Activated CD8-positive, alpha-beta memory T cell treated with anti-CD3 and anti-CD28 coated beads for 48 hours (primary cell): ENCODE measurements at places on chromosomes 13 and 19.

- no peak for DNase-seq
Measured at GRCh38 chr19:28864024-28864503, 348.9 kb downstream of the UQCRFS1 start.

GRCh38 chr13:80477661-80478443, 136.9 kb upstream of the SPRY2 start:
- DNase-seq = no peak

- DNase-seq = no peak
Measured at GRCh38 chr19:16210168-16210567, 12.5 kb downstream of the AP1M1 start.

DNA sequence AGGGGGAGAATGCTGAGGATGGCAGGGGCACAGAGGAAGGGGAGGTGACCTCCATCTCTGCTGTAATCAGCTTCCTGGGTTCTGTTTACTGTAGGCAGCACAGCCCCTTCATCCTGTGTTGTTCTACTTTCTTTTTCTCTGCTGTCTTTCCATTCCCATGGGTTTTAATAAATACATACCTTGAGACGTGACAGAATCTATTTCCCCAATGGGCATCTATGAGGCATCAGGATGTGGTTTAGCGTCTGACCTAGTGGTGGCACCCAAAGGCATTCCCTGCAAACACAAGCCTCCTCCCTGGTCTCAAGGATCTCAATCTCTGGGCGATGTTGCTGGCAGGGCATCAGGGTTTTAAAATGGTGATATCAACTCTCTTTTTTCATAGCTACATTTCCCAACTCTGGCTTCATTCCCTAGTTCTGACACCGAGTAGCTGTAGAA, 60.8 kb downstream of the ALOX5AP start:
- DNase-seq = no peak

GRCh38 chr13:29568731-29569130, 26.8 kb downstream of the SLC7A1 start:
- no peak for DNase-seq

GRCh38 chr19:48456864-48457263, 1.5 kb downstream of the KCNJ14 start:
- no peak for DNase-seq

DNA sequence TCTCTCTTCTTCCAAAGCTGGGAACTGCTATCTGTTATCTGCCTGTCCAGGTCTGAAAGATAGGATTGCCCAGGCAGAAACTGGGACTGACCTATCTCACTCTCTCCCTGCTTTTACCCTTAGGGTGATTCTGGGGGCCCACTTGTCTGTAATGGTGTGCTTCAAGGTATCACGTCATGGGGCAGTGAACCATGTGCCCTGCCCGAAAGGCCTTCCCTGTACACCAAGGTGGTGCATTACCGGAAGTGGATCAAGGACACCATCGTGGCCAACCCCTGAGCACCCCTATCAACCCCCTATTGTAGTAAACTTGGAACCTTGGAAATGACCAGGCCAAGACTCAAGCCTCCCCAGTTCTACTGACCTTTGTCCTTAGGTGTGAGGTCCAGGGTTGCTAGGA, 5.1 kb downstream of the KLK3 start:
- DNase-seq = no peak

- no peak for DNase-seq
Measured at GRCh38 chr19:10408511-10409283, 5.4 kb upstream of the CDC37 start.

DNA sequence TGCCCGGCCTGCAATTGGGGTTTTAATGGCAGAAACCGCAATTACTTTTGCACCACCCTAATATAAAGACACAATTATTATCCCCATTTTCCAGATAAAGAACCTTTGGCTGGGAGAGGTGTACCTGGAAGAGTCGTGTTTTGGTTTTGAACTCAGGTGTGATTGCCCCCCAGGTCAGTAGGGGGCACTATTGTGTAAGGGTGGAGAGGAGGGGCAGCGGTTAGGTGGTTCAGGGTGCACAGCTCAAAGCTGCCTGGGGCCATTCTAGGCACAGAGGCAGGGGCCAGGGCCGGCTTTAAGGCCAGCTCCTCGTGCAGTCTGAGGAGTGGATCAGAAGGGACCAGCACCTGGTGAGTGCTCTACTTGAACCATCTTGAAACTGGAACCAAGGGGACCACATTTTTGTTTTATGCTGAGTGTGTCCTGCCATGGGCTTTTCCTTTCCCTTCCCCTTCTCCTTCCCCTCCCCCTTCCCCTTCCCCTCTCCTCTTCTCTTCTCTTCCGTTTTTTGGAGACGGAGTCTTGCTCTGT, 5.8 kb upstream of the FCGRT start:
- DNase-seq = no peak

- no peak for DNase-seq
Measured at GRCh38 chr19:33156334-33156733, 24.4 kb downstream of the WDR88 start.

- no peak for DNase-seq
Measured at GRCh38 chr19:3057275-3057714, 5.0 kb downstream of the TLE5 start.

- no peak for DNase-seq
Measured at GRCh38 chr13:36736119-36736726, 62.4 kb downstream of the SERTM1 start.

DNA sequence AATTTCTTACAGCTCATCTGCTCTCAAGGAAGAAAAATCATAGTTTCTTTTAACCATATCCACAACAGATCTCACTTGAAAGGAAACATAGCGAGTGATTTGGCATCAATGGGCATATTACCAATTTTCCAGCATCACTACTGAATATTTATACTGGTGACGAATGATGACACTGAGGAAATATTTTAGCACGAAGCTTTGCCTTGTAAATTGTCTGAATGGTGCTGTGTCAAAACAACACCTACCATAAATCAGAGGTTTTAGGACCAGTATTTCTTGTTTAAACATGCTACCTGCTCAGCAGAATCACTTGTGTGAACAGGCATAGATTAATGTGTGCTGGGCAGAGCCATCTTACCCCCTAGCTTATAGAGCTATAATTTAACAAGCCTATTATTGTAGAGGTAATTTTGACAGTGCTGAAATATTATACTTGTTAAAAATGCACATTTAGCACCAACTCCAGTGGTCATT, 146.8 kb downstream of the ABCC4 start:
- no peak for DNase-seq

DNA sequence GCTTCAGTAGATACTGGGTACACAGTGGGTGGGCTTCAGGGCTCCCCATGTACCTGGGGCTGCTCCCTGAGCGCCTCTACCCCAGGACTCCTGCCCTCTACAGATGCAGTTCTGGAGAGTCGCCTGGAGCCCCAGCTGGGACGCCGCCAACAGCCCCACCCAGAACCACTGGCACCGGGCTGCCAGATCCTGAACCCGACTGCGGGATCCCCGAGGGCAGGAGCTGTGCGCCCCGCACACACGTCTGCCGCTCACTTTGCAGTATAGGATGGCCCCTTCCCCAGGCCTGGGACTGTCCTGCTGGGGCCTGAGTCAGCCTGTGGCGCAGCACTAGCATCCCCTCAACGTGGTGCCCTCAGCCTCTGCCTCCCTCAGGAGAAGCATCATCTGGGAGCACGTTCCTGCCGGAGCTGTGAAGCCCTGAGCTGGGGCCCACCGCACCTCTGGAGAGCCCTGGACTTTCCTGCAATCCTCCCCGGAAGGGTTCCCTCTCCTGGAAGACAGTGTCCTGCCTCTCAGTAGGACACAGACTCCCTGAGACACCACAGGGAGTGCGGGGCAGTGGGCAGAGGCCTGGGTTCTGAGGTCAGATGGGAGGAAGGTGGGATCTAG, 3.7 kb downstream of the REXO1 start:
- DNase-seq = no peak

DNA sequence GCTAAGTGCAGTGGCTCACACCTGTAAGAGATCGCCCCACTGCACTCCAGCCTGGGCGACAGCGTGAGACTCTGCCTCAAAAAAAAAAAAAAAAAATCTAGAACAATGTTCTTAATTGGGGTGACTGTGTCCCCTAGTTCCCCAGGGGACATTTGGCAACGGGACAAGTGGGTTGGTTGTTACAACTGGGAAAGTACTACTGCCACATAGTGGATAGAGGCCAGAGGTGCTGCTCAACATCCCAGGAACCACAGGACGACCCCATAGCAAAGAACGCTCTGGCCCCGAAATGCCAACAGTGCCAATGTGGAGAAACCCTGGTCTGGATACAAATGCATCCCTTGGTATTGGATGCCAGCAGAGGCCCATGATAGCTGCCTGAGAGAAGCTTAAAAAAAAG, 11.8 kb downstream of the NLRP12 start:
- DNase-seq = no peak

DNA sequence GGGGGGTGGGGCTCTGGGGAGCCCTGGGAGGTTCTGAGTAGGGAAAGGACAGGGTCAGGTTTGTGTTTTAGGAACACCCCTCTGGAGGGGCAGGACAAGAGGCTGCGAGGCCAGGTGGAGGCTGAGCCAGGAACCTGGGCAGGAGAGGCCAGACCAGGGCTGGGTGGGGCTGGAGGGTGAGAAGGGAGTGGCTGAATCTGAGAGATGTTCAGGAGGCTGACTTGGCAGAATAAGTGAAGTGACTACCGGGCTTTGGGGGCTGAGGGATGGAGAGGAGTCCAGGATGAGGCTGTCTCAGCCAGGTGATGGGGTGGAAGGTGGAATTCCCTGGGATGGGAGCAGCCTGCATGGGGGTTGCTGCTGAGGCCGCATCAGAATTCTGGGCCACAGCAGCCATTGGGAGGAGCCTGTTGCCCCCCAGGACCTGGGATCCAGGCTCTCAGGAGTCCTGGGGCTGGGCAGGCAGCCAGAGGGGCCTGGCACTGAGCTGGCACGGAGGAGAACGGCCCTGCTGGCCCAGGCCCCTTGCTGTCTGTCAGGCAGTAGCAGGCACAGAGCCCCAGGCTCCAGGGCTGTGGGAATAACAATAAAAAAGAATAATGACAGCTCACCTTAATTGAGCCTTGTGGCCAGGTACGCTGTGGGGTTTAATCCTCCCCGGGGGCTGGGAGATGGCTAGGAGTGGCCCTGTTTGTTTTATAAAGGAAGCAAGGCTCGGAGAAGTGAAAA, 3.3 kb downstream of the PPP5C start:
- no peak for DNase-seq

DNA sequence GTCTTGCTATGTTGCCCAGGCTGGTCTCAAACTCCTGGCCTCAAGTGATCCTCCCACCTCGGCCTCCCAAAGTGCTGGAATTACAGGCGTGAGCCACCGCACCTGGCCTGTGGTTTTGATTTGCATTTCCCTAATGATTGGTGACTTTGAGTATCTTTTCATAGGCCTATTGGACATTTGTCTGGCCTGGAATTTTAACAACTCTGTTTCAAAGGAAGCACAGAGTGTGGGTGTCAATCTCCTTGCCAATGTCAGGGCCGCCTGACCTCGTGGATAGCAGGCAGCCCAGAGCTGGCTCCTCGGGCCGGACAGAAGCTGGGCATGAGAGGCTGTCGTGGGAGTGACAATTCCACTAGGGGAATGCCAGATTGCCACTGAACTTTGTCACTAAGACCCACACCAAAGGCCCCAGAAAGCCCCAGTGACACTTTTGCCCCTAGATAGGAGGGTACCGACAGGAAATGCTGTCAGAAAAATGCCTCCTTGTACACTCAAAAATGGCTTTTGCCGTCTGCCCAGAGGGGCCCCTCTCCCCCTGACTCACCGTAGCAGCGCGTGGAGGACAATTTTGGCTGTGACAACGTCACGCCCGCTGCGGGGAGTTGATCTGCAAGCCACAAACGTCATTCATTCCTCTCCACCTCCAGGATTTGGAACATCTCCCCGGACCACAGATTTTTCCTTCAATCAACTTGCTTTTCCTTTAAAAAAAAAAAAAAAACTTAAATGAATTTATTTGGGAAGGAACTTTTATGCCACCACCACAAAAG, 11.7 kb upstream of the ADGRE5 start:
- no peak for DNase-seq

- no peak for DNase-seq
Measured at GRCh38 chr13:91355826-91356710, 8.6 kb downstream of the MIR17HG start.

- no peak for DNase-seq
Measured at GRCh38 chr13:112952759-112953551, 16.1 kb upstream of the MCF2L start.

DNA sequence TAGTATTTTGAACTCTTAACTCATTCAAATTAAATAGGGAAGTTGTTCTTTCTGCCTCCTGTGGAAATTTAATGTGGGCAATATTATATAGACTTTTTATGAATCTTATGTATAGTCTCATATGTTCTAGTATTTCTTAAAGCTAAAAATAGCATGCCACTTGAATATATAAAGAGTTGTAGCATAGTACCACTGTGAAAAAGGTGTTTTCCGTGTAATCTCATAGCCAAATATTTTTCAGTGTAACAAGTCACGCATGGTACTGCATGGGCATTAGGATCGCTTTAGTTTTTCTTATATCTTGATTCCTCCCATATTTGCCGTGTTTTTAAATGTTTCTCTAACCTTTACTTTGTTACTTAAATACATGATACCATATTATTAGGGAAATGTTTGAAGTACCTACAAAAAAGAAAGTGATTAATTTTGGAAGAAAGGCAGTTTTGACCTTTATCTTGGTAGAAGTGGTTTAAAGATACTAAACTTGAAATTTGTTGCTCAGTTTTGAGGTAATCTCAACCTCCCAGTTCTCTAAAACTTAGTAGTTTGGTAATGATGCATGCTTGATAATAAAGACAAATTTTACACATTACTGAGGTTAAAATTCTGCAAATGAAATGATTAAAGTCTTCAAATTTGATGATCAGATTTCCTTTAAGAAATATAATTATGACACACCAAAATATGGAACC, 81.2 kb downstream of the PAN3 start:
- DNase-seq = no peak

GRCh38 chr19:1089891-1090290, 5.3 kb downstream of the POLR2E start:
- DNase-seq = no peak

GRCh38 chr13:90205081-90205480, 1142.4 kb upstream of the MIR17HG start:
- no peak for DNase-seq

DNA sequence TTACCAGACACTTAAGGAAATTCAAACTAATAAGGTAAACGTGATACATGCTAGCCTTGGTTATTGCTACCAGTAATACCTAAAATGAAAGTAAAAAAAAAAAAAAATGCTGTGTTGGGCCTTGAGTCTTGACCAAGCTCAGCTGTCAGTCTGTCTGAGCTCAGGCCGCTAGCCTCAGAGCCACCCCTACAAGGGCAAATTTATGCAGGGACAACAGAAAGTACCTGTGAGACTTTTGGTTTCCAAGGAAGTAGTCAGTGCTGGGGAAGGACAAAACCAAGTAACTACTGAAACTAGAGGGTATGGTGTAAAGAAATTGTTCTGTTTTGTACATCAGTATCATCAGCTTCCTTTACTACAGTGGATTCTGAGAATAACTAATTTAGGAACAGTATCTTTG, 134.3 kb upstream of the SLITRK5 start:
- no peak for DNase-seq

- no peak for DNase-seq
Measured at GRCh38 chr13:94243551-94243950, 235.9 kb downstream of the DCT start.

GRCh38 chr13:73146707-73147106, 87.9 kb downstream of the KLF5 start:
- no peak for DNase-seq

GRCh38 chr19:15701757-15702533, 25.9 kb upstream of the OR10H2 start:
- no peak for DNase-seq

- DNase-seq = no peak
Measured at GRCh38 chr13:50323440-50324065, 308.3 kb downstream of the KCNRG start.
